Small intestine (tissue), 16 donors: ENCODE measurements at places on chromosomes 5 and 9. TPM values are rescaled to one million over a fixed set of nuclear protein-coding genes. Genes with fewer than 3 reads are reported as not detected.
A peak's percentile ranks its signal among the peaks of the same experiment; 100 is the strongest.

GRCh38 chr9:124680714-124681390 is 90.3 kb downstream of the NR6A1 start:
- DNase-seq = no peak

GRCh38 chr5:16896767-16897166 is 39.3 kb downstream of the MYO10 start:
- DNase-seq = no peak

- no peak for DNase-seq
These were observed 51.3 kb downstream of the PCSK5 start for GRCh38 chr9:75941577-75942311.

- DNase-seq = no peak
These were observed 37.6 kb downstream of the SVEP1 start for GRCh38 chr9:110541950-110542349.

- DNase-seq = peak; percentile 90
These were observed 189.1 kb downstream of the ROR2 start for GRCh38 chr9:91760906-91761305.

- no peak for DNase-seq
These were observed 198.9 kb downstream of the CYLC2 start for GRCh38 chr9:103193992-103194391.

DNA sequence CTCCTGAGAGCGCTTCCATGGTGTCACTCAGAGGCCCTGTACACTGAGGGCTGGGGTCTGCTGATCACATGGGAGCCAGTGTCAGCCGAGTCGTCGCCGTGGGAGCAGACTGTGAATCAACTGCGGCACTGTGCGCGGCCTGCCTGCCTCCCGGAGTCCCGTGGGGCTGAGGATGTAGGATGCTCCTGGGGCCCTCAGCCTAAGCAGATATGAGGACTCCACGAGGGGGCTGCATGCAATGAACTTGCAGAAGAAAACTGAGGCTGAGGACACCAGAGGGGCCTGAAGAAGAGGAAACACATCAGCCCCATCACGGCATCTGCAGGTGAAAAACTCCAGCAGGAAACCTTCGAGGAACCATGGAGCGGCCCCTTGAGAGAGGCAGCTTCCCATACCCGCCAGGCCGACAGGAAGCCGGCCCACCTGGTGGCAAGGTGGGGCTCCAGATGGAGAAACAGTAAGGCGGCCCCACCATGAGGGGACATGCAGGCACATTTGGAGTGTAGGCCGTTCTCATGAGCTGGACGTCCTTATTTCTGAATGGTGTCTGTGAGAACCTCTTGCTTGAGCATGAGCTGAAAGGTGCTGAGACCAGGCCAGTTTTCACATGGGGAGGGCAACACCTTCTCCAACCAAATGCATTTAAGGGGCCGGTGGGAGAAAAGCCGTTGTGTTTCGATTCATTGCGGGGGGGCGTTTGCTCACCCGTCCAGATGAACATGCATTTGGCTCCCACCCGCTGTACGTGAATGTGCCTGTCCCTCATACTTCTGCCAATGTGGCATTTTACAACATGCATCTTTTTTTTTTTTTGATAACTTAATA is 35.2 kb upstream of the ADAMTS2 start:
- no peak for DNase-seq

GRCh38 chr5:73272351-73272750 is 99.4 kb downstream of the TMEM174 start:
- DNase-seq = no peak

SPEF2 gene
- polyA plus RNA-seq = 1.1 TPM
